Stimulated activated CD4-positive, alpha-beta T cell treated with anti-CD3 and anti-CD28 coated beads, TNF-alpha, amount 100 ng/mL, for 1 hour (primary cell): ENCODE measurements at places on chromosomes 2 and 18.

DNA sequence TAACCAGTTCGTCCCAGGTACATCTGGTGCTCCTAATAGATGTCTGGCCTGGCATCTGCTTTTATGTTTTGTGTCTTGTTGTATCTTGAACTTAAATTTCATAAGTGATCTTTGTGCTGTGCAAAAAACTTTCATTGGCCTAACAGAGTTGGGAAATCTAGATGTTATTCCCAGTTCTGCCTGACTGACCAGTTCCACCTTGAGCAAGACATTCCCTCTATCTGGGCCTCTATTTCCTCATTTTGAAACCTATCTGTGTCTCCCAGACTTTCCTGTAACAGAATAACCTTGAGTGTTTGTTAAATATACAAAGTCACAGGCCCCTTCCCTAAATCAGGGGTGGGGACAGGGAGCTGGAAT, 90.5 kb upstream of the MSH2 start:
- no peak for DNase-seq

- DNase-seq, result no peak
Measured at GRCh38 chr2:135581282-135581681, 50.0 kb downstream of the R3HDM1 start.

- no peak for DNase-seq
Measured at GRCh38 chr18:11336241-11336640, 186.9 kb upstream of the PIEZO2 start.

GRCh38 chr2:19120941-19121750, 237.3 kb downstream of the OSR1 start:
- no peak for DNase-seq

GRCh38 chr2:144548088-144548487, 28.2 kb upstream of the ZEB2 start:
- no peak for DNase-seq

- no peak for DNase-seq
Measured at GRCh38 chr2:104163611-104164130, 690.2 kb upstream of the POU3F3 start.

DNA sequence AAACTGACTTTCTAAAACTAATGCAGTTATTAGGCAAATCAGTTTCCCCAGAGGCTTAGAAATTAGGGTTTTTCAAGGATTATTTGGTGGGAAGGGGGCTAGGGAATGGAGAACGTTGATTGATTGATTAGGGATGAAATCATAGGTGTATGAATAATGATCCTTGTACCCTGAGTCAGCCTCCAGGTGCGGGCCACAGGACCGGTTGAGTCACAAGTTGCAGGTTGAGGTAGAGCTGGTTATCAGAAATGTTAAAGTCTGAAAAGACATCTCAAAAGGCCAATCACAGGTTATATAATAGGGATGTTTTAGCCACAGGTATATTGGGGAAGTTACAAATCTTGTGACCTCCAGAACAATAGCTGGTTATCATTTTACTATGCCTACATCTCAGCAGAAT, 341.8 kb upstream of the GULP1 start:
- no peak for DNase-seq

DNA sequence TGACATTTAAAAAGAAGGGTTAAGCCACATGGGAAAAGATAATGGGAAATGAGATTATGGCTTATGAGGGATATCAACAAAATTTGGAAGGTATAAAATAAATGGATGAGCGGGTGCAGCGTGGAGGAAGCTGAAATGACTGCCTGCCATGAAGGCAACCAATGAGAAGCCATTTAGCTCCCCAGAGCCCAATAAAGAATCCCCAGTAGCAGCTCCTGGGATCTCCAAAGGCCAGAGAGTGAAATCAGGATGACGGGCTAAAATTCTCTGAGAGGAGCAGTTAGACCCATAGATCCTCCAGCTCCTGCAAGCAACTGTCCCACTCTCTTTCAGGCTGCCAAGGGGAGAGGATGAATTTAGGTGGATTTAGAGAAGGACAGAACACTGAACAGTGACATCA, 12.9 kb upstream of the MAPRE3 start:
- DNase-seq, result no peak

- DNase-seq, result no peak
Measured at GRCh38 chr2:101267671-101268656, 15.3 kb downstream of the CNOT11 start.

- no peak for DNase-seq
Measured at GRCh38 chr2:221753401-221753800, 181.3 kb upstream of the EPHA4 start.

DNA sequence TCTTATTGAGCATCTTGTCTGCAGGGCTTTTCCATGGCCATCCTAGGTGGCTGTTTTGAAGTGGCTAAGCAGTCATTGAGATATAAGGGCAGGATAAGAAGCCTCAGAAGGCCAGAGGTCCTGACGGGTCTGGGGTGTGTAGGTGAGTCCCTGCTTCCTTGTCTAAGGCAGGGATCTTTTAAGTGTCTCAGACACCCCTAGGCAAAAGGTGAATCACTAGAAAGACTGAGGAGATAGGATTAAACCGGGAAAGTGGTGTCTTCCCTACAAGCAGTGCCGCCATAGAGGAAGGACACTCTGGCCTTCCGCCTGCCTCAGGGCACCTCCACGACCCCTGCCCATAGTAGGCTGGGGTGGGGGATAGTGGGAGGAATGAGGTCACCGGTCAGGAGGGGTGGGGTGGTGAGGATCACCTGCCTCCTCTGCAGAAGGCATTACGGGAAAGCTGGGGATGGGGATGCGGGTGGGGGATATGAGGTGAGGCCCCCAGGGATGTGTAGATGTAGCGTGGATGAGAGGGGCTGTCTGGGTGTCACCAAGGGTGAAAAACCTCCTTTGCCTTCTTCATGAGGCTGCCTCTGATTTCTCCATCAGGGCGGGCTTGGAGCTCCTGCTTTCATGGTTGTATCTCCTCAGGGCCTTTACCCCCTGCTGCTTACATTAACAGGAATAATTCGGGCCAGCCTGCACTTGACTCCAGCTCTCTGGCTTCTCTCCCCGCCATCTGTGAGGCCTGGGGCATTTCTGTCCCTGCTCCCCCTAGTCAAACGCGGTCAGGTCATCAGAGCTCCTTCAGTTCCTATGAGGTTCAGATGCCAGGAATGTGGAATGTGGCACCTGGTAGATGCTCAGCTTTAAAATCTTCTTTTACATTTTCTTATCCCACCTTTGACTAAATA, 244.0 kb downstream of the DYSF start:
- DNase-seq, result no peak

- DNase-seq, result no peak
Measured at GRCh38 chr2:183543731-183544130, 419.5 kb downstream of the NUP35 start.

DNA sequence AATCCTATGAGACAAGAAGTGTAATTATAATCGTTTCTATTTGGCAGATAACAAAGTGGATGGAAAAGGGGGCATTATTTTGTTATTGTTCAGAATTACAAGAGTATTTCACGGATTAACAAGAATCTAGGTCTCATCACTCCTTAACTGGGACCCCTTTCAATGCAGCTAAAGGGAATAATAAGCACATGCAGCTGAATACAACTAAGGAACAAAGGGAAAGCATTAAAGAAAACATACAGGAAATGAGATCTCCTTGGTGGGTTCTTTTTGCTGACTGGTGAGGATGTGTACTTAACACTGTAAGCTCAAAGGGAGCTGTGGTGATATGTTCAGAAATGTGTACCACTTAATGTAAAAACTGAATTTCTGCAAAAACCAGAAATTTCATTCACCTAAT, 140.5 kb upstream of the WDSUB1 start:
- no peak for DNase-seq

GRCh38 chr18:519019-519879, 18.7 kb upstream of the COLEC12 start:
- no peak for DNase-seq

- DNase-seq, result no peak
Measured at GRCh38 chr2:156797832-156798231, 361.7 kb downstream of the GPD2 start.

- no peak for DNase-seq
Measured at GRCh38 chr2:215417400-215417951, 18.4 kb downstream of the FN1 start.

- no peak for DNase-seq
Measured at GRCh38 chr2:171541202-171541887, 19.1 kb downstream of the CYBRD1 start.

DNA sequence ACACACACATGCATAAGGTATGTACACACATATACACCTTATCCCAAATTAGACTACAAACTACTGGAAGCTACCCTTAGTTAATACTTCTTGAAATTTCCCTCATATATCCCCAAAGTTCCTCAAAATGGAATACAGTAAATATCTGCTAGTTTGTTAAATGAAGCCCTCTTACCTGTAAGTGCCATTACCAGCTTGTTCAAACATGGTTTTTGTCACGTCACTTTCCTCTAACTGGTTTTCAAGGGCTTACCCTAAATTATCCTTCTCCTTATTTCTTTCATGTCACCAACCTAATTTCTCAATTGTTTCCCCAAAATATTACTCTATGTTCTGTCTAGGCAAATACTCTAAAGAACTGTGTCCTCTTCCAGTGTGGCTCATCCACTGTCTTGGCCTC, 24.4 kb upstream of the KIDINS220 start:
- DNase-seq, result no peak

DNA sequence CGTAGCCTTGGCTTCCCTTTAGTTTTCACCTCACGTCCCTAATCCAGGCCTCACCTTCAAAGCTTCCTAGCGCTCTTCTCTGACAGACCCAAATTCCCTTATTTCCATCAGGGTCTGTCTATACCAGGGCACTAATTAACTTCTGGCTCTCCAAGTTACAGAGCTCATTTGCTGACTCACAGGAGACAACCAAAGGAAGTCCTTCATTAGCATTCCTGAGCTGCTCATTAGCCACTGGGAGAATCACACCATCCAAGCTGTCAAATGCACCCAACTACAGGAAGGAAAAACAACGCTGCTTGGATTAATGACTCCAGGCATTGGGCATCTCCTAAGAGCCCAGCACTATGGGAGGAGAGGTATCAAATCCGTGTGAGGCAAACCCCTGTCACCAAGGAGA, 109.8 kb upstream of the ALK start:
- DNase-seq, result no peak

- DNase-seq, result no peak
Measured at GRCh38 chr18:8742387-8743361, 37.3 kb downstream of the MTCL1 start.

- no peak for DNase-seq
Measured at GRCh38 chr2:79292239-79292957, 132.8 kb upstream of the REG3A start.

DNA sequence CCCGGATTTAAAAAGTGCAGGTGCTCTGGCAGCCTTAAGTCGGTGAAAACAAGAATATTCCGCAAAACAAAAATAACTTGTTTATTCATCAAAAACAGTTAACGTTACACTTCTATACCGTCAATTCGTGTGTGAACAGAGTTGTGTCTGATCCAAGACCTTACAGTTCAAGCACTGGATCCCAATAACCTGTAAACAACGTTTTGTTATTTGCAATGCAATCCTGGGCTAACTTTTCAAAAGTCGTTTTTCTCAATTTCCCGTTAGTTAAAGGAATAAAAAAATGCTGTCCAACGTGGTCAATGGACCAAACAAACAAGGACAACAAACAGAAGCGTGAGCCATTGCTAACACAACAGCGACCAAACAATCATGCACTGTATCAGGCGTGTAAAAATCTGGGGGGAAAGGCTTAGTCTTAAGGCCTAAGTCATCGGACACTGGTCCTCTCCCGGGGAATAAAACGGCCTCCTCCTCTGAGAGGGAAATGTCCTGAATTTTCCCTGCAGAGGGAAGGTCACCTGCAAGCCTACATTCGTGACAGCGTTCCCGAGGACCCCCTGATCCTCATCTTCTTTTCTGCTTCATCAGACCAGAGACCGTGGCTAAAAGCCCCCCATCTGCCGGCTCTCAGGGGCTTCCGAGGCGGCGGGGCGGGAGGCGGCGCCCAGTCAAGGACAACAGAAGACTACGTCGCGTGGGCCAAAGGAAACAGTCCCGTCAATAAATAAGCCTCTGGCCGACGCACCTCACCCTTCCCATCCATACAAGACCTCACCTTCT, 490 bp downstream of the NDUFS1 start:
- no peak for DNase-seq

- no peak for DNase-seq
Measured at GRCh38 chr2:160977376-160977775, 182.9 kb upstream of the TANK start.

- DNase-seq, result no peak
Measured at GRCh38 chr2:226906163-226906693, 70.4 kb downstream of the RHBDD1 start.

GRCh38 chr2:173298536-173299097, 56.1 kb upstream of the CDCA7 start:
- DNase-seq, result no peak

DNA sequence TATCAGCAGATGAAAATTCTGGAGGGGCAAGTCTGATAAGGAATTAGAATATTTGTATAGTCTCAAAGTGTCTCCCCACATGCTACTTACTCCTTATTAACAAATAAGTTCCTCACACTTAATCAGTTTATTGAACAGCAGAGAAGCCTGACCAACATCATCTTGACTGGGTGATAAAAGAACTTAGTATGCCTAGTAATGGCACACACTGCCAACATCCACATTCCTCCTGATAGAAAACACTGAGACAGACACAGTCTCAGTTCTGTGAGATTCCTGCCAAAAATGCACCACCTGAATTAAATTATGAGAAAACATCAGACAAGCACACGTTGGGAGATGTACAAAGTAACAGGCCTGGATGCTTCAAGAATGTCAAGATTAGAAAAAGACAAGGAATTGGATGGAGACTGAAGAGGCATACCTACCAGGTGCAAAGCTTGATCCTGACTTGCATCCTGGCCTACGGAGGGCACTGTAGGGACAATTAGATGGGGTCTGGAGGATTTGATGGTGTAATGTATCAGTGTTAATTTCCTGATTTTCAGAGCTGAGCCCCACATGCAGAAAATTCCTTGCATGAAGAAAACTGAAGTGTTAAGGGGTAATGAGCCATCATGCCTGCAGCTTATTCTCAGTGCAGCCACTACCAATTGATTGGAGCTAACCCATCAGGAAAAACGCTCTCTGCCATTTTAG, 200.4 kb upstream of the SH3BP4 start:
- no peak for DNase-seq

- DNase-seq, result no peak
Measured at GRCh38 chr2:101770726-101771125, 73.2 kb downstream of the MAP4K4 start.

GRCh38 chr2:182667315-182667695, 48.8 kb upstream of the DNAJC10 start:
- no peak for DNase-seq

GRCh38 chr2:15943378-15944280, 3.3 kb downstream of the MYCN start:
- DNase-seq, result no peak

DNA sequence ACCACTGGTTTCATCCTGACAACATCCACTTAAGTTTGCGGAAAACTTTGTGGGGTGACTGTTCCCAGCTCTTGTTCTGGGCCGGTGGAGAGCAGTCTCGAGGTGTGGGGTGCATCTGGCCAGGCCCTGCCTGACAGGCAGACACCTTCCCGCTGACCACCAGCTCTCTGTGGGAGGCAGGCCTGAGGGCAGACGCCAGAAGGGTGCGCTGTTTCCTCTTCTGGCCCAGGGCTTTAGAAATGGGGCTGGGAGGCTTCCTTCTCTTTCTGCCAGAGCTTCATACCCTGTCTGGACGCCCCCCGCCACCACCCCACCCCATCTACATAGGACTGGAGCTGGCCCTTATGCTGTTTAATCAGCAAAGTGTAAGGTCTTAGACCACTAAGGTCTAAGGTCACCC, 263.8 kb downstream of the LOXHD1 start:
- no peak for DNase-seq

GRCh38 chr18:44356566-44357157, 324.0 kb upstream of the SETBP1 start:
- DNase-seq, result no peak

- no peak for DNase-seq
Measured at GRCh38 chr2:162972383-162972782, 133.8 kb upstream of the KCNH7 start.
